Activated CD4-positive, alpha-beta memory T cell treated with anti-CD3 and anti-CD28 coated beads for 36 hours (primary cell): ENCODE measurements at places on chromosomes 6 and 20. TPM values are rescaled to one million over a fixed set of nuclear protein-coding genes. Genes with fewer than 3 reads are reported as not detected.

DNA sequence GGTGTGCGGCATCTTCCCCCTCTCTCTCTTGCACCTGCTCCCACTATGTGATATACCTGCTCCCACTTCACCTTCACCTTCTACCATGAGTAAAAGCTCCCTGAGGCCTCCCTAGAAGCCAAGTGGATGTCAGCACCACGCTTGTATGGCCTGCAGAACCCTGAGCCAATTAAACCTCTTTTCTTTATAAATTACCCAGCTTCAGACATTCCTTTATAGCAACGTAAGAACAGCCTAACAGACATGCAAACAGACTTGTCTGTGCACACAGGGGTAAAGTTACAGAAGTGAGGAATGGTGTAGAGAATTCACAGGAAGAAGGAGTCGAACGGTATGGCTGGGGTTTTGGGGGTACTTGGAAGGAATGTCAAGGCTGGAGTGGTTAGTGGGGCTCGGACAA lies 14.8 kb upstream of the TGM2 start:
- DNase-seq: no peak

- no peak for DNase-seq
These were observed 831.6 kb upstream of the EYS start for GRCh38 chr6:66538551-66539135.

- no peak for DNase-seq
These were observed 47.0 kb downstream of the SLC22A23 start for GRCh38 chr6:3409699-3410384.

DNA sequence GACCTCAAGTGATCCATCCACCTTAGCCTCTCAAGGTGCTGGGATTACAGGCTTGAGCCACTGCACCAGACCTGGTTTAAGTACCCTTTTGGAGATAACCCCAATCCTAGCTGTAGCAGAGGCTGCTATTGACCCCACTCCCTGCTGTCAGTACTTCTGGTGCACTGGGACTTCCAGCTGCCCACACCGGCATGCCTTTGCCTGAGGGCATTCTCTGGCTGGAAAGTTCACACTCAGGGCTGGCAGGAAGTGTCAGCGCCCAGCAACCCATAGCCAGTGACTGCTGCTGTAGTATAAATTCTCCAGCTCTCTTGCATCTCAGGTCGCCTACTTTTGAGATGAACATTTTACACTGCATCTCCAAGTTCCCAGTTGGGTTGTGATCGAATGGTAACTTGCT lies 75.3 kb downstream of the UTRN start:
- DNase-seq: no peak

DNA sequence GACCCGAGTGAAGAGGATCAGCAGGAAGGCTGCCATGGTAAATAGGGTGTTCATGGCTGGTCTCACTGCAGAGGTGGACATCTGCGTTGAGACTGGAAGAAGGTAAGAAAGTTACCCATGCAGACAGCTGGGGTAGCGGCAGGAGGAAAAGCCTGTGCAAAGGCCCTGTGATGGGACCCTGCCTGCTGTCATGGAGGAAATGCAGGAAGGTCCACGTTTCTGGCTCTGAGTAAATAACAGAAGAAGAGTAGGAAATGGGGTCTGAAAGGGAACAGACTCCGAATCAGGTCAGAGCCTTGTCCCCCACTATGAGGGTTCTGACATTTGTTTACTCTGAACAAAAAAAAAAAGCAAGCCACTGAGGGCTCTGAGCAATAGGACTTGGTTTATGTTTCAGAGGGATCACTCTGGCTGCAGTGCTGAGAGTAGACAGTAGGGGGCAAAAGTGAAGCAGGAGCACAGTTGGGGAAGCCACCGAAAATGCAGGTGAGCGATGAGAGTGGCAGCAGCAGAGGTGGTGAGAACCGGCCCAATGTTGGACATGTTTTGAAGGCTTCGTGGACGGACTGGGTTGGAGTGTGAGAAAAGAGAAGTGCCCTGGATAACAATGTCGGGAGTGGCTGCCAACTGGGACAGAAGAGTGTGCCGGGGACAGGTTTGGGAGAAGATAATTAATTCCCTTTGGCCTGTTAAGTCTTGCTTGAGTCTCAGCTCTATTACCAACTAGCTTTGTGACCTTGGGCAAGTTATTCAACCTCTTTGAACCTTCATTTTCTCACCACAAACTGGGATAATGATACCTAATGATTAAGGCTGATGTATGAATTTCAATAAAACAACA lies 57.9 kb upstream of the MAP7 start:
- peak; percentile 90 for DNase-seq

- no peak for DNase-seq
These were observed 2.0 kb upstream of the CRIP3 start for GRCh38 chr6:43310624-43311023.

The PARD6B gene
- 8.2 TPM for total RNA-seq

The LAMA2 gene
- total RNA-seq: 0.15 TPM

The DEF6 gene
- 103 TPM for total RNA-seq
